ENCODE measurements at places on chromosomes 5 and 9.

DNA sequence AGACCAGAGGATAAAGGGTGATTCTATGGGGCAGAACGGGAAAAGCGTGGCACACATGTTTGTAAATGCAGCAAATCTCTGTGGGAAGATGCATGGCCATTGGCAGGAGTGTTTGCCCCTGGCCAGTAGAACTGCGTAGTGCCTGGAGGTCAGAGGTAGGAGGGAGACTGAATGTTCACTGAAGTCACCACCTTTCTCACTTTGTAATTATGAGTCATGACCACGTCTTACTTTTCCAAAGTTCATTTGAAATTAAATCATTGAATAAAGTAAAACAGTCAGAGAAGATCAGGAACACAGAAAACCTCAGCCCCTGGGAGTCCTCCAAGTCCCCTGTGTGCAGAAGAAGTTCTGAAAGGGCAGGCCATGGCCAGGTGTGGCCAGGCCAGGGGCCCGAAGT, 4.6 kb downstream of the PTGES start:
- DNase-seq, result no peak

DNA sequence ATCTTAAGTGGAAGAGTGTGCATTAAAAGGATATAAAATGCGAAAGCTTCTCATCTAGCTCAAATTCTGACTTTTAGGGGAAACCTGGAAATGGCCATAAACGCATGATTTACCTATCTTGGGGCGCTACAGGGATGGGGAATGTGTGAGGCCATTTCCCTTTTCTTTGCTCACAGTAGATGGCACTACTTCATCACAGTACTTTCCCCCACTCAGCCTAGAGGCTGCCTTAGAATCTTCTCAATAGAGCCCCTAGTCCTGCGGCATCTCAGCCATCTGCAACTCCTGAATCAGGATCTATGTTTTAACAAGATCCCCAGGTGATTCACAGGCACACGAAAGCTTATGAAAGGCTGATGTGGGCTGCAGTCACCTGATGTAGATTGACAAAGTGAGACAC, 110.8 kb downstream of the LHFPL2 start:
- peak; percentile 21 for DNase-seq

DNA sequence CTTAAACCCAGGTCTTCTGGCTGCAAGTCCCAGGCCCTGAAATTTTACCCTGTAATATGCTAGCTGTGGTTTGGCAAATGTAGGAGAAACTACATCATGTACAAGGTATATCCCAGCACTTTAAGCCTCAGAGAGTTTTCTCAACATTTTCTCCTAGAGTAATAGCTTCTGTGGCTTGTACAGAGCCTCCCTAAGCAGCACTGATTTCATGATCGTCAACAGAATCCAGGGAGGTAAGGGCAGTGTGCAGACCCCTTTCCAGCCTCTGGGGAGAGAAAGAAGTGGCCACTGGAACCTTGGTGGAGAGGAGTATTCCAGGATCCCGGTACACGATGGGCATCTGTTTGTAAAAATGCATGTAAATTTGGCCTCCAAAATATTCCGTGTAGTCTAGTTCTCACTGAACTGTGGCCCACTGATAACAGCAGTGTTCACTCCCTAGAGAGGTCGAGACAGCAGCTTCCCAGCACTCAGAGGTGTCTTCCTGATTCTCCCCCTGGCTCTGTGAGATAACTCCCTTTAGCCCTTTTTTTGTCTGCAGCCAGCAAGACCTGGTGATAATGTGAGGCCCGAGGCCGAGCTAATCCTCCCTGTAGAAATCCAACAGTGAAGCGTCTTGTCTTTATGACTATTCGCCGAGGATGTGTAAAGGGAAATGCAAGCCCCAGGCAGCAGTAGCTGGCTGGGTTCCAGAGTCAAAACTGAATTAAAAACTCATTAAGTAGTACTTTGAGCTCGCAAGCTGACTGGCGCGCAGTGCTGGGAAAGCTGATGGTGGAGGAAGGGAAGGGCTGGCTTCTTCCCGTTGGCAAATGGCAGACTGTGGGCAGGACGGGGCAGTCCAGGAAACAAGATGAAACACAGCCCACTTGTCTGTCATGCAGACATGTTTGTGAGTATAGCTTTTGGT, 59.0 kb downstream of the MAP1B start:
- no peak for DNase-seq

GRCh38 chr9:125446561-125447094, 185.0 kb downstream of the GAPVD1 start:
- no peak for DNase-seq

DNA sequence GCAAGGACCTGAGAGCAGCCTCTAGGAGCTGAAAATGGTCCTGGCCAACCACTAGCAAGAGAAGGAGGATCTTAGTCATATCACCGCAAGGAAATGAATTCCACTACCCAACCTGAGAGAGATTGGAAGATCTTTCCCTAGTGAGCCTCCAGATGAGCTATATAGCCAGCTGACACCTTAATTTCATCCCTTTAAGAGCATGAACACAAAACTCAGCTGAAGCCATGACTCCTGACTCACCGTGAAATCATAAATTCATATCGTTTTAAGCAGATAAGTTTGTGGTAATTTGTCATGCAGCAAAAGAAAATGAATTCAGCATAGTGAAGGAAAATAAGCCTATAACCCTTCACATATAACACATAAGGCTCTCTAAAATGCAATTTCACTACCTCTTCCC, 23.5 kb downstream of the MAPKAP1 start:
- no peak for DNase-seq

GRCh38 chr9:134335486-134336220, 9.4 kb downstream of the RXRA start:
- no peak for DNase-seq

- no peak for DNase-seq
Observed at GRCh38 chr9:135559606-135560005, 1.9 kb upstream of the PAEP start.

GRCh38 chr5:108379722-108380530, 2.0 kb downstream of the FBXL17 start:
- DNase-seq, result no peak

DNA sequence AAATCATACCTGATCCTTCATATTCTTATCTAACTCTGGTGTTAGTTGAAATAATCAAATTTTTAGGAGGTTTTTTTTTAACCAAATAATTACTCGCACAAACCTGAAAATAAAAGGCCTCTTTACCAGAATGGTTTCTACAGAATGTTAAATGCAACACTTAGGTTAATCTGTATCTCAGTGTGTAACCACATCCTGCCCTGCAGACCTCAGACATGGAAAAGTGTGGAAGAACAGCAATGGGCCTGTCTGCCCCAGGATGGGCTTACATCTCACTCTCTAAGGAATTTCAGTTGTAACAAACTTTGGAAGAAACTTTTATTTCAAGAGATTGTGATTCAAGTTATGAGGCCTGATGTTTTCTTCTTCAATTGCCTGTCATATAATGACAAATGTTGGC, 32.5 kb upstream of the MIER3 start:
- peak; percentile 33 for DNase-seq

DNA sequence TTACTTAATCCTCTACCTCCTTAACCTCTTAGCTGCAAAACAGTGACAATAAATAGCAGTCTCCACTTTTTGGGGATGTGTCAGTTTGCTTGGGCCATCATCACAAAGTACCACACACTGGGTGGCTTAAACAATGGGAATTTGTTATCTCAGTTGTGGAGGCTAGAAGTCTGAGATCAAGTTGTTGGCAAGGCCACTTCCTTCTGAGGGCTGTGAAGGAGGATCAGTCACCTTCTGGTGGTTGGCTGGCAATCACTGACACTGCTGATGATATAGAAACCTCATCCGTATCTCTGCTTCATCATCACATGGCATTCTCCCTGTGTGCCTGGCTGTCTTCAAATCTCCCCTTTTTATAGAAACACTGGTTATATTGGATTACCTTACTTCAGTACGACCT, 187.1 kb upstream of the TBC1D2 start:
- DNase-seq, result no peak

DNA sequence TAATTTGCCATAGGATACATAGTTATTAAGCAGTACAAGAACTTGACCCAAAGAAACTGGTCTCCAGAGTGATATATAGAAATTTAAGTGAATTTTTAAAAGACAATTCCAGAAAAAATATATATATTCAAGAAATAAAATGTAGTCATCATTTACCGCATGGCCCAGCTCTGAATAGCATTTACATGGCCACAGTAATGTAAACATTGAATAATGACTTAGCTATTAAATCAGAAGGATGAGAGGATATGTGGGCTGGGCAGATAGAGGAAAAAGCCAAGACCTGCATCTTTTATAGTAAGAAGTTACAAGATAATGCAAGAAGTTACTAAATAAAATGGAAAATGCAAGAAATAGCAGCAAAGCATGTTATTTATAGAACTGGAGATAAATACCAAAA, 405.2 kb upstream of the WWC1 start:
- no peak for DNase-seq

All from activated CD4-positive, alpha-beta T cell treated with anti-CD3 and anti-CD28 coated beads, Interleukin-2, Interleukin-6, amounts not matched to agents 100 ng/mL and 50 ng/mL, durations not matched to agents 16 hours and 8 hours (primary cell).